ENCODE measurements at places on chromosomes 1 and 21. TPM values are rescaled to one million over a fixed set of nuclear protein-coding genes. Genes with fewer than 3 reads are reported as not detected.
A peak's percentile ranks its signal among the peaks of the same experiment; 100 is the strongest.

- H3K4me1 ChIP-seq: peaks cover 25% of the 10 kb centered on the region
- peak within 1 kb of the TSS; percentile 2 for H3K27ac ChIP-seq
- DNase-seq: peak; percentile 59
- H3K27me3 ChIP-seq: no peaks in the 10 kb centered on the region
- H3K36me3 ChIP-seq: no peaks in the 10 kb centered on the region
These were observed at the start of gene TNFRSF1B for GRCh38 chr1:12166834-12167492. TSS of gene TNFRSF1B (plus strand) at chr1:12166991. CDS start at chr1:12167092, 101 bp downstream.

DNA sequence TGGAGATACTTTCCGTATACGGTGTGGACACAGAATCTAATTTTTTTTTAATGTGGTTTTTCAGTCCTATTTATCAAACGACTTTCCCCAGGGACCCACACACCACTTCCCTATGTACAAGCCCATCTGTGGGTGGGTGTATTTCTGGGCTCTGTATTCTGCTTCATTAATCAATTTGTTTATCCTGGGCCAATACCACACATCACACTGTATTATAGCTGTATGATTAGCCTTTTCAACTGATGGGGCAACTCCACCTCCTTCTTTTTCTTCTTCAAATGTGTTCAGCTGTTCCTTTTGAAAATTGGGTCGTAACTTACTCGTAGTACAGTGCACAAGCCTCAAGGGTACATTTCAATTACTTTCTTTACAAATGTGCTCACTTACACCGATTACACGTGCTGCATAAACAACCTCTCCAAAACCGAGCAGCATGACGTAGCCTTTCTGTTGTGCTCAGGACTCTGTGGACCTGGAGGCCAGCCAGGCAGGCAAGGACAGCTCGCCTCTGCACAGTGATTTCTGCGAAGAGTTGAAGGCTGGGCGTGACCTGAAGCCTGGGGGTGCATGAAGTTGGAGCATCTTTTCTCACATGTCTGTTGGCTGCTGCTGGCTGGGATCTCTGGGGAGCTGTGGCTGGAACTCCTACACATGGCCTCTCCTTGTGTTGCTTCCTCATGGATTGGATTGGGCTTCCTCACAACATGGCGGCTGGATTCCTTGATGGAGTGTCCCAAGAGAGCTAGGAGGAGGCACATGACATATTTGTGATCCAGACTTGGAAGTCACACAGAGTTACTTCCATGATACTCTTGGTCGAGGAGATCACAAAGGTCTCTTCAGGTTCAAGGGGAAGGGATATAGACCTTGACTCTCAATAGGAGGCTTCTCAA lies 126.5 kb downstream of the CRYAA start:
- DNase-seq: peak; percentile 77
- H3K4me3 ChIP-seq: no peak overlapping the region
- H3K36me3 ChIP-seq: no peaks in the 10 kb centered on the region

GRCh38 chr1:209153411-209153810 lies 430.1 kb upstream of the CAMK1G start:
- no peak overlapping the region for H3K4me3 ChIP-seq
- DNase-seq: no peak
- no peaks in the 10 kb centered on the region for H3K4me1 ChIP-seq
- no peaks in the 10 kb centered on the region for H3K36me3 ChIP-seq
- H3K27me3 ChIP-seq: no peaks in the 10 kb centered on the region

DNA sequence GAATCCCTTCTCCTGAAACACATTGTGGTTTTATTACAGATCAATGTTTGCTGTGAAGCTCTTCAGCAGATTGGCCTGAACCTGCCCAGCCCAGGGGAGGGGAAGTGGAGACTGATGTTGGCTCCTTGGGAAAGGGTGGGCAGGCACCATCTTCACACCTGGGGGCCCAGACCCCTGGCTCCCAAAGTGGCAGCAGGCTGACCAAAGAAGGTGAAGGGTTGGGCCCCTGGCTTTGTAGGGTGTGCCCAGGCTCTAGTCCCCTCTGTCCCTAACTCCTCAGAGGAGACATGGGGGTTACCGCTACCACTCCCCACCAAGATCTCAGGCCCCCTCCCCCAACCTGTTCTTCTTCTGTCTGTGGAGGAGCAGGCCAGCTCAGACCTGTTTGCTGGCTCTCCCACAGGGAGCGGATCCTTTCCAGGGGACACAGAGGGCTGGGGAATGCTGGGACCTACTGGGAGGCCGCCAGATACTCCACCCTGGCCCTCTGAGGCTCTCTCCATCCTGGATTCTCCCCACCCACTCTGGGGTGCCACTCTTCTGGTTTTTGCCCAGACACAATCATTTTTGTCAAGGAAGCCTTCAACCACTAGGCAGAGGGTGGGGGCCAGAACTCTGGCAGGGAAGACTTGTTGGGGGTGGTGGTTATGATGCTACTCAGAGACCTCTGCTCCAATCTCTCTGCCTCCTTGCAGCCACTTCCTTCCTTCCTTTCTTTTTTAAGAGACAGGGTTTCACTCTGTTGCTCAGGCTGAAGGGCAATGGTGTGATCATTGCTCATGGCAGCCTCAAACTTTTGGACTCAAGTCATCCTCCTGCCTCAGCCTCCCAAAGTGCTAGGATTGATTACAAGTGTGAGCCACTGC lies 5.0 kb upstream of the EFNA3 start:
- no peak for DNase-seq
- H3K4me1 ChIP-seq: peaks cover 6% of the 10 kb centered on the region
- no peak overlapping the region for H3K4me3 ChIP-seq
- no peaks in the 10 kb centered on the region for H3K36me3 ChIP-seq
- no peaks in the 10 kb centered on the region for H3K27me3 ChIP-seq
- H3K27ac ChIP-seq: no peak overlapping the region

- no peak overlapping the region for H3K4me3 ChIP-seq
- DNase-seq: no peak
- H3K36me3 ChIP-seq: no peaks in the 10 kb centered on the region
- H3K4me1 ChIP-seq: peaks cover 11% of the 10 kb centered on the region
- no peaks in the 10 kb centered on the region for H3K27me3 ChIP-seq
These were observed 10.1 kb downstream of the ZNF644 start for GRCh38 chr1:91011726-91012125.

DNA sequence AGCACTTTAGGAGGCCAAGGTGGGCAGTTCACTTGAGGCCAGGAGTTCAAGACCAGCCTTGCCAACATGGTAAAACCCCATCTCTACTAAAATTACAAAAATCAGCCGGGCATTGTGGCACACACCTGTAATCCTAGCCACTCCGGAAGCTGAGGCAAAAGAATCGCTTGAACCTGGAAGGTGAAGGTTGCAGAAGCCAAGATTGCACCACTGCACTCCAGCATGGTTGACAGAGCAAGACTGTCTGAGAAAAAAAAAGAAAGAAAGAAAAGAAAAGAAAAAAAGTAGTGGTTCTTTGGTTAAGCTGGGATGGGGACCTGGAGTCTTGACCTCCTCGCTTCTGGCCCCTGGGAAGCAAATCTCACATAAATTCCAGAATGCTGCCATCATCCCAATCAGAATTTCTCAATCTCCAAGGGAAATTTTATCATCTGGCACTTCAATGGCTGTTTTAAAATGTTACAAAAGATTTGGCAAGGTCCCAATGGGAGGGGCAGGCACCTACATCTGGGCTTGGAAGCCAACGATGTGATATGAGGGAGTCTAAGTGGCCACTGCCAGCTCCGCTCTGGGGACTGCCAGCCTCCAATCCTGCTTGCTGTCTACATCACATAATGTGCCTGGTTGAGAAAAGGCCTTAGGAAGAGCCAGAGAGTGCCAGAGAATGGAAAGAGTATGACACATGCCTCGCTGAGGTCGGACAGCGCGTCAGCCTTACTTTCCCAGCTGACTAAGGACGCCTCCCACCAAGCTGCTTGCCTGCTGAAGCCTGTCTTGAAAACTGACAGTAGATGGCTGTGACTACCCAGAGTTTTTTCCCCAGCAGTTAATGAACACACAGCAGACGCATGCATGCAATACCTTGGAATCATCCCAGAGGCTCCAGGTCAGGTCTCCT lies 42.1 kb upstream of the SRP9 start:
- no peak overlapping the region for H3K27ac ChIP-seq
- peaks cover 21% of the 10 kb centered on the region for H3K4me1 ChIP-seq
- H3K27me3 ChIP-seq: no peaks in the 10 kb centered on the region
- peak; percentile 57 for DNase-seq

DNA sequence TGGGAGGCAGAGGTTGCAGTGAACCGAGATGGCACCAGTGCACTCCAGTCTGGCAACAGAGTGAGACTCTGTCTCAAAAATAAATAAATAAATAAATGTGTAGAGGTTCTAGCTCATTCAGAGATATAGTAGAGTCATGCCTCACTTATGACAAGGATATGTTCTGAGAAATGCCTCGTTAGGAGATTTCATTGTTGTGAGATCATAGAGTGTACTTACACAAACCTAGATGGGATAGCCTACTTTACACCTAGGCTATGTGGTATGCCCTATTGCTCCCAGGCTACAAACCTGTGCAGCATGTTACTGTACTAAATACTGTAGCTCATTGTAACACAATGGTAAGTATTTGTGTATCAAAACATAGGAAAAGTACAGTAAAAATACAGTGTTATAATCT lies 155.3 kb upstream of the JUN start:
- H3K27ac ChIP-seq: no peak overlapping the region
- no peak for DNase-seq
- peaks cover 16% of the 10 kb centered on the region for H3K4me1 ChIP-seq
- no peaks in the 10 kb centered on the region for H3K36me3 ChIP-seq

GRCh38 chr1:172733815-172734214 lies 74.9 kb downstream of the FASLG start:
- no peak overlapping the region for H3K27ac ChIP-seq
- no peaks in the 10 kb centered on the region for H3K4me1 ChIP-seq
- no peak overlapping the region for H3K4me3 ChIP-seq
- no peaks in the 10 kb centered on the region for H3K27me3 ChIP-seq
- DNase-seq: no peak

- no peak for DNase-seq
- H3K4me3 ChIP-seq: no peak overlapping the region
- no peaks in the 10 kb centered on the region for H3K36me3 ChIP-seq
- no peaks in the 10 kb centered on the region for H3K4me1 ChIP-seq
- H3K27me3 ChIP-seq: no peaks in the 10 kb centered on the region
These were observed 109.1 kb downstream of the APP start for GRCh38 chr21:26061437-26061836.

- no peak overlapping the region for H3K4me3 ChIP-seq
- no peaks in the 10 kb centered on the region for H3K36me3 ChIP-seq
- no peaks in the 10 kb centered on the region for H3K27me3 ChIP-seq
- no peaks in the 10 kb centered on the region for H3K4me1 ChIP-seq
These were observed 60.1 kb upstream of the GCLM start for GRCh38 chr1:93969371-93969770.

DNA sequence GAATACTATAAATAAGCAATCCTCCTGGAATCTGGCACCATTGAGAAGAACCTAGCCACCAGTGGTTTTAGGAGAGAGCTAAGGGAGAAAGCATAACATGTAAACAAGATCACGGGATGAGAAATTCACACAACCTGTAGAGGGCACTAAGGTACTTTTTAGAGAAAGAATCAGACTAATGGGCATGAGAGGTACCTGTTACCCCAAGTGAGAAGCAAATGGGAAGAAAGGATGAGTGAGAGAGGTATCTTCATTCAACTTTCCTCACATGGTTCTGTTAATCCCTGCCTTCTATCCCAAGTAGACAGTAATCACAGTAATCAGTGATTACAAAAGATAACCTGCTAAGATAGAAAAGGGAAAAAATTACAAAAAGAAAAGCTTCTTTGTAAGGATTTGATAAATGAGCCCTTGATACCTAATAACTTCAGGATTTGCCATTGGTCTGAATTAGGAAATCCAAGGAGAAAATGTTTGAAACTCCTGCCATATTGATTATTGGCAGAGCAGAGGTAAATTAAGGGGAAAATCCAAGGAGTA lies 251.1 kb upstream of the ADGRL2 start:
- H3K27me3 ChIP-seq: no peaks in the 10 kb centered on the region
- H3K4me3 ChIP-seq: no peak overlapping the region
- H3K4me1 ChIP-seq: peaks cover 19% of the 10 kb centered on the region
- no peak for DNase-seq
- H3K27ac ChIP-seq: peak overlapping the region; percentile 18

DNA sequence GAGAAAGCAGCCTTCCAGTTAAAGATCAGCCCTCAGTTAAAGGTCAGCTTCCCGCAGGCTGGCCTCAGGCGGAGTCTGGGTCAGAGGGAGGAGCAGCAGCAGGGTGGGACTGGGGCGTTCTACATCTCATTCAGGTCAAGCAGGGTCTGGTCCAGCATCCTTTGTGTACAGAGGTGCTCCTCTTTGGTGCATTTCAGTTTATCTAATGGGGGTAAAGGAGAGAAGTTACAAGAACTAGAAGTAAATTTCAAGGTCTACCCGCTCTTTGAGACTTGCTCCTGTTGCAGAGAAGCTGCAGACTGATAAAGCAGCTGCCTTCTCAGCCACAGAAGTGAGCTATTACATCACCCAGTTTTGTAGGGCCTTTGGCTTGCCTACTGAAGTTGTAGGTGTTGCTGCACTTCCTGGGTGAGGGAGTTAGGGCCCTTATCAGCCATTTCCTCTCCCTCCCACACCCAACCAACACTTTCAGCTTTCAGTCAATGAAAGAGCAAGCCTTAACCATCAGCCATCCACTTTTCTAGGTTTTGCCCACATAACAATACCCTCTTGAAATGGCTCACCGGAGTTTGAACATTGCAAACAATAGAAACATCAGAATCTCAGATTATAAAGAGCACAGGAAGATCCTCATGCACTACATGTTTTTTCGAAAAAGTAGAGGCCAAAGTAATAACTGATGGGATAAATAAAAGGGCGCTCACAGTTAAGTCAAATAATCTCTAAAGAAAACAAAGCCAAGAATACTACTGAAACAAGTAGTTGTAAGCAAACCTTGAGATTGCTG lies 2.8 kb upstream of the NUP210L start:
- H3K27me3 ChIP-seq: no peaks in the 10 kb centered on the region
- H3K36me3 ChIP-seq: peaks cover 18% of the 10 kb centered on the region
- H3K4me3 ChIP-seq: no peak overlapping the region
- H3K27ac ChIP-seq: peak overlapping the region; percentile 54
- no peak for DNase-seq
- peaks cover 14% of the 10 kb centered on the region for H3K4me1 ChIP-seq

- H3K36me3 ChIP-seq: peaks cover 40% of the 10 kb centered on the region
- DNase-seq: no peak
- H3K27ac ChIP-seq: no peak overlapping the region
- H3K27me3 ChIP-seq: no peaks in the 10 kb centered on the region
- no peaks in the 10 kb centered on the region for H3K4me1 ChIP-seq
These were observed 75.0 kb downstream of the USP24 start for GRCh38 chr1:55140137-55140536.

SERINC2 gene
- 28.9 TPM for total RNA-seq

LRRC38 gene
- not detected for total RNA-seq

CCDC190 gene
- total RNA-seq: 0.40 TPM

MUL1 gene
- 36.8 TPM for total RNA-seq

MPZ gene
- 1.1 TPM for total RNA-seq

CDA gene
- 0.56 TPM for total RNA-seq

TTLL7 gene
- 22.7 TPM for total RNA-seq

CLEC20A gene
- total RNA-seq: not detected

MYOM3 gene
- not detected for total RNA-seq

NBPF12 gene
- total RNA-seq: 15.9 TPM

SYPL2 gene
- 12.4 TPM for total RNA-seq

MAN1C1 gene
- total RNA-seq: 36.1 TPM
